Caco-2 (cell line): ENCODE measurements at places on chromosomes 3 and 15.

DNA sequence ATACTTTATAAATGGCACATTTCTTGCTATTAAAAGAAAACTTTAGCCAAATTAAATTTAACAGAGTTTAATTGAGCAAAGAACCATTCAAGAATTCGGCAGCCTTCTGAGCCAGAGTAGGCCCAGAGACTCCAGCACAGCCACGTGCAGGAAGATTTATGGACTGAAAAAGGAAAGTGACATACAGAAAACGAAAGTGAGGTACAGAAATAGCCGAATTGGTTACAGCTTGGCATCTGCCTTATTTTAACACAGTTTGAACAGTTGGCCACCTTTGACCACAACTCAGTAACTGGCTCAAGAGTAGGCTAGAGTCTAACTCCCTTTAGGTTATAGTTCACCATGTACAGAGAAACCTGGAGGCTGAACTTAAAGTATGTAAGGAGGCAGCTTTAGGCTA is 17.6 kb downstream of the CFAP44 start:
- no peak for DNase-seq

- no peak for DNase-seq
Measured at GRCh38 chr3:17747174-17747889, 4.9 kb upstream of the TBC1D5 start.

DNA sequence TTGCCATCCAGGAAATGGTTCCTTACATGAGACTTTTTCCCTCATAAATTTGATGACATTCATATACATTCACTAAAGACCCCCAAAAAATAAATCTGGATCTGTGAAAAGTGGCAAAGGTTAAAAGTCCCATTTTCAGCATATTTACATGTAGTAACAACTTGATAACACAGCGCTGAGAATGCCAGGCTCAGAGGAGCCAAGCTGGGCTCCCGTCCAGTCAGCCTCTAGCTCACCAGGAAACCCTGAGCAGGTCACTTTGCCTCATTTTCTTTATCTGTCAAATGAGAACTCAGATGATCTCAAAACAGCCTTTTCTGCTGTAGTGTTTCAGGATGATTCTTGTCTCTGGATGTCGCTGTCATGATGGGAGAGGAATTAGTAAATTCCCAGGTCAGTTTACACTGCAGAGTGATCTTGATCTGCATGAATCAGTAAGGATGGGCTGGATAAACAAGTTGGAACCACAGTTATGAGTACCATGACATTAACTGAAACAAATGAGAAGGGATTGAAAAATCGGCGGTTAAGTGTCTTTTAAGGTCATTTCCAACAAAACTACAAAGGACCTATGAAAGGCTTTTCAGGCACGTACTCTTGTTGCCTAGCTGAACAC is 82.8 kb downstream of the PPARG start:
- DNase-seq, result no peak

GRCh38 chr3:123719862-123720453 is 135.1 kb upstream of the HACD2 start:
- no peak for DNase-seq

- DNase-seq, result no peak
Measured at GRCh38 chr3:186315581-186316354, 46.3 kb downstream of the DGKG start.
